Keratinocyte (primary cell): ENCODE measurements at places on chromosomes 5 and 9.

GRCh38 chr5:7745882-7746610 lies 104.9 kb downstream of the CFAP90 start:
- DNase-seq: peak; percentile 33

GRCh38 chr9:116286297-116286696 lies 132.7 kb downstream of the PAPPA start:
- DNase-seq: no peak

DNA sequence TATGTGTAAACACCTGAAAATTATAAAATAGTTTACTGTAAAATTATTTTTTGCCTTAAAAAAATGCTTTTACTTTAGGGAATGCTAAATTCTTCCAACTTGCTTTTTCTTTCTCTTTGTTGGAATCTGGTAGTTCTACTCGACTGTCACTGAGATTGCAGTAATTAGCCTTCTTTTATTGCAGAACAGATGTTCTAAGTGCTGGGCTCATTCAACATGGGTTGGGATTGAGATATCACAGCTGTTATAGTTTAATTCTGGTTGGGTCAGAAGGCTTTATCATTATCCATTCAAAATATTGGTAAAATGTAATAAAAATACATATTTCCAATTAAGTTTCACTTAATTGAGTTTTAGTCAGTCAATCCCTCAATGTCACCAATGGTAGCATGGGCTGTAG lies 686.7 kb downstream of the CDH18 start:
- no peak for DNase-seq

- no peak for DNase-seq
These were observed 540.3 kb downstream of the HINT1 start for GRCh38 chr5:130624805-130625204.
